ENCODE measurements at places on chromosomes 4 and X.

DNA sequence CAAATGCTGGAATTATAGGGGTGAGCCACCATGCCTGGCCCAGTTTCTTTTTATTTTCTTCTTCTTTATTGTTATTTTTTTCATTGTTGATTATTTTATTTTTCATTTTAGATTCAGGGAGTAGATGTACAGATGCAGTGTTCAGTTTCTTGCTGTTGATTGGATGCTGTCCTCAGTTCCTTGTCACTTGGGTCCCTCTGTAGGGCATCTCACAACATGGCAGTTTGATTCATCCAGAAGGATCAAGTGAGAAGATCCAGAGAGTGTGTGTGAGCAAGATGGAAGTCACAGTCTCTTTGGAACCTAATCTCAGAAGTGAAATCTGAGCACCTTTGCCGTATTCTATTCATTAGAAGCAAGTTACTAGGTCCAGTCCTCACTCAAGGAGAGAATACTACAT lies 20.9 kb downstream of the HMGB3 start:
- peak; percentile 25 for DNase-seq

DNA sequence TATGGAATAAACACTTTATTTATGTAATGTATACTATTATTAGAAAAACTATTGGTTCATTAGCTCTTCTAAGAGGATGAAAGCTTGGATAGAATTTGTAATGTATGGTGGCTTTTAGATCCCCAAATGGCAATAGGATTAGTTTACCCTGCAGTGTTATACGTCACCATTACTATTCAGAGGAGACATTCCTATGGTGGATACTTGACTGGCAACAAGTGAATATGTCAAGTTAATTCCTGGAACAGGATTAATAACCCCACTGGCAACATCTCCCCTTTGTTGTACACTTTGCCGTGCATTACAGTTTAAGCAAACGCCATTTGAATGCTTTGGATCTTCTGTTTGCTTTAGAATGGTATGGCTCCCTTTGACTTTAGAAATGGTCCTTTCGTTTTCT lies 420.3 kb downstream of the FAM47B start:
- DNase-seq = no peak

GRCh38 chr4:138492176-138492575 lies 250.0 kb upstream of the SLC7A11 start:
- DNase-seq = no peak

- DNase-seq = peak; percentile 30
Measured at GRCh38 chr4:145154573-145154972, 25.8 kb downstream of the OTUD4 start.

GRCh38 chrX:1807301-1807731 lies 192.5 kb downstream of the ASMT start:
- peak; percentile 29 for DNase-seq

DNA sequence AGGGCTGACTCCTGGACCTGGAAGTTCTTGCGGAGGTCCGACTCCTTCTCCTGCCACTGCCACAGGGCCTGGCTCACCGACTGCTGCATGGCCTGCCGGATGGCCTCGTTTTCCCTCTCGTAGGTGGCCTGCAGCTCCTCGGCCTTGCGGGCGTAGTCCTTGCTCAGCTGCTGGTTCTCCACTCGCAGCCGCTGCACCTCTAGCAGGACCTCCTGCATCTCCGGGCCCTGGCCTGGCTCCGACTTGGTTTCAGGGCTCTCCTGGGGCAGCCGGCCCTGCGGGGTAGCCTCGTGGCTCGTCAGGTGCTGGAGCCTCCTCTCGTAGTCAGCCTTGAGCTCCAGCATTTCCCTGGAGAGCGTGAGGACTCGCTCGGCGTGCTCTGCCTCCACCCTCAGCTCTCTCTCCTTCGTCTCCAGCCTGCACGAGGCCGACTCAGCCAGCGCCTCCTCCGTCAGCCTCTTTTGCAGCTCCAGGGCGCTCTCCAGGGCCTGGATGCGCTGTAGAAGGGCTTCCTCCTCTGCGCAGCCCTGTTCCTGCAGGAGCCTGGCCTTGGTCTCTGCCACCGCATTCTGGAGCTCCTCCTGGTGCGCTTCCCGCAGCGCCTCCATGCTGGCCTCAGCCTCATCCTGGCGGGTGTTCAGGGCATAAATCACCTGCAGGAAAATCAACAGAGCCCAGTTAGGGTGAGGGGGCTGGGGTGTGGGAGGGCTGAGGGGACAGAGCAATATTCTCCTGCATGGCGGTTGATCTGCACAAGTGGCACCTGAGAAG lies 72.2 kb downstream of the FAM184B start:
- no peak for DNase-seq

GRCh38 chr4:25838526-25838925 lies 24.3 kb downstream of the SEL1L3 start:
- no peak for DNase-seq

DNA sequence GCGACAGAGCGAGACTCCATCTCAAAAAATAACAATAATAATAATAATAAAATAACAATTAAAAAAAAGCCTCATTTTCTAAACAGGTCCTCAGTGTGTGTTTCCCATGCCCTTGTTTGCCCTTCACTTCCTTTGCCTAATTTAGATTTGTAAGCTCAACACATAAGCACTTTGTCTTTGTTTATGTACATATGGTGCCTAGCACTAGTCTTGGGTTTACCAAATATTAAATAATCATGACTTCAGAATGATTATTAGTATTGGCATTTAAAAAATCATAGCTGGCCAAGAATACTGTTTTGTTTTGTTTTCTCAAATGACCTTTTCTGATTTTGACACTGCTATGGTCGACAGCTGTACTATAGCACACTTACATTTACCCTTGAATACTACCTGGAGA lies 6.4 kb upstream of the RAPGEF2 start:
- no peak for DNase-seq

DNA sequence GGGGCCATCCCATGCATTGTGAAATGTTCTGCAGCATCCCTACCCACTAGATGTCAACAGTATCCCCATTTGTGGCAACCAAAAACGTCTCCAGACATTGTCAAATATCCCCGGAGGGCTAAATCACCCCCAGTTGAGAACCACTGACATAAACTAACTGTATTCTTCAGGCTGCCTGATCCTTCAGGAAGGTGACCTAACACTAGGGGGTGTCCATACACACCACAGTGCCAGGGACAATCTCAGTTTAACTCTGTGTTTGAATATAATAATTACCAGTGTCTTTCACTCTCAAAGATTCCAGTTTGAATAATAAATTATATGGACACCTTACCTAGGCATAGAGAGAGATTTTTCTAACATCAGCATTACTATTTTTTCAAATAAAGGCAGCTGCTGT lies 6.4 kb downstream of the ACE2 start:
- DNase-seq = no peak

DNA sequence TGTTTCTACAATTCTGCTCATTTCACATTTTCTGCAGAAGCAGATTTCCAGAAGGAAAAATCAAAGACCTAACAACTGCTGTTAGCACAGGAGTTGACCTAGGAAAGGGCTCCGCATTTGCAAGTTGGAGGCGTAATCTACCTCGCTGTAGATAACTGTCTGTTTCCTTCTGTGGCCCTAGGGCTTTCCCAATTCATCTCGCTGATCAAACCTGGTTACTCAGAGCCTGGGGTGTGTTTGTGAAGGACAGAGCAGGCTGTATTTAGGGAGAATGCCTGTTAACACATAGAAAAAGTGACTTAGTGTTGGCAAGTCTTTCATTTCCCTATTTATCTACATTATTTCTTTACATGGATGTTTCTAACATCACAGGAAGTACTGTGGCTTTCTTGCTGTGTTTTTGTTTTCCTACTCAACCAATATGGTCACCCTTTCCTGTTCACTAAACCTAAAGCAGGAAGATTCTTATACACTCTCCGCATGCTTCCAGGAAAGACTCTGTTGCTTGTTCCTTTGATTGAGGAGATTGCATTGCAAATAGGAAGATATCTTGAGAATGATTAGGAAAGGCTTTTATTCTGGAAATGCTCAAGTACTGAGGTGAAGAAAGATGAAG lies 40.5 kb downstream of the AGA start:
- no peak for DNase-seq

DNA sequence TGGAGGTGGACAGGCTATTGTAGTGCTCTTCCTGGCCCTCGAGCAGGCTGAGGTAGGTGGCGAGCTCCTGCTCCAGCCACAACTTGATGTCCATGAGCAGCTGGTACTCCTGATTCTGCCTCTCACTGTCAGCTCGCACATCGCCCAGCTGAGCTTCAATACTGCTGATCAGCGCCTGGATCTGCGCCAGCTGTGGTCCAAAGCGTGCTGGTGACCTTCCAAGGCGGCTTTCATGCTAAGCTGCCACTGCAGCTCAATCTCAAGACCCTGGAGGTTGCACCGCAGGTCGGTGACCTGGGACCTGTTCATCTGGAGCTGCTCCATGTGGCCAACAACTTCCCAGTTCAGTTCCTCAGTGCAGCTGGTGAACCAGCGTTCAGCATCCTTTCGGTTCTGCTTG lies 31.2 kb downstream of the LRIT3 start:
- no peak for DNase-seq

- DNase-seq = no peak
Measured at GRCh38 chrX:148572337-148572736, 71.9 kb downstream of the AFF2 start.

DNA sequence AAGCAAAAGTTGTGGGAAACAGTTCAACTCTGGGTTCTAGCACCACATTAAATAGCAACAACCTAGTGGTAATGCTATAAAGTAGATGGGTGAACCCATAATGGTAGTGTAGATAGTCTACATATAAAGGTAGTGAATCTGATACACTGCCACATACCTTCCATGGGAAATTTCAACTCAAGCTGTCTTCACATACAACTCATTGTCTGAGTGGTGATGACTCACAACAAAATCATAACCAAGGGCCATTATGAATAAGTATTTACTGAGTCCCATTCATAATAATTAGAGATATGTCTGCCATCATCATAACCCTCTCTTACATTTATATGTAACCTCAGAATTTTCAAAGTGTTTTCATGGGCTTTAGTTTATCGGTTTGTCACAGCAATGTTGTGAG lies 34.8 kb downstream of the EGF start:
- DNase-seq = no peak

DNA sequence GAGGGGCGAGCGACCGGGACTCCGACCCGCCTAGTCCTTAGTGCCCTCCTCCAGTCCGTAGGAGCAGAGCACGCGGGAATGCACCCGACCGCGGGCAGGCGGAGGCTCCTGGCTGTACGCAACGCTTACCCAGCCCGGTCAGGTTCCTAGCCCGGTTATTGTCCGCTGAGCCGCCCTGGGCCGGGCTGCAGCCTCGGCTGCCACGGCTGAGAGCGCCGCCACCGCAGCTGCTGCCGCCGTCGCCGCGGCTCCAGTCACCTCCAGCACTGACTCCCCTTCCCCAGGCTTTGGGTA lies at the start of gene AMER1:
Gene AMER1, minus strand, starts transcription at position 268 of the 294 bp plus-strand sequence. CDS start 12,422 bp downstream, outside the sequence.
- no peak for DNase-seq

GRCh38 chr4:100190643-100191600 lies 654 bp upstream of the DDIT4L start:
- DNase-seq = peak; percentile 15

DNA sequence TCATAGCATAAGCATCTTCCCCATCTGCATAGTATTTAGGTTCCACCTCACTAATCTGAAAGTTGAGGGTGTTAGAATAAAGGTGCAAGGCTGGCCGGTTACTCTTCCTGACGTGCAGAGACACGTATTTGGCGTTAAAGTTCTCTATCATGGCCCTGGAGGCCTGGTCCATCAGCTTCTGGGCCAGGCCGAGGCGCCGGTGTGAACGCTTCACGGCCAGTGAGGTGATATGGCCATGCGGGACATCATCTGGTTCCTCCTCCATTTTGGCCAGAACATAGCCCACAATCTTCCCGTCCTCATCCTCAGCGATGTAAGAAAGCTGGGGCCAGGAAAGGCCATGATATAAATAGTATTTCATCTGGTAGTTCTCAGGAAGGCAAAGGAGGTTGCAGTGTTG lies 425 bp downstream of the NAA11 start:
- DNase-seq = no peak

GRCh38 chr4:148563684-148564083 lies 121.5 kb upstream of the NR3C2 start:
- DNase-seq = no peak

DNA sequence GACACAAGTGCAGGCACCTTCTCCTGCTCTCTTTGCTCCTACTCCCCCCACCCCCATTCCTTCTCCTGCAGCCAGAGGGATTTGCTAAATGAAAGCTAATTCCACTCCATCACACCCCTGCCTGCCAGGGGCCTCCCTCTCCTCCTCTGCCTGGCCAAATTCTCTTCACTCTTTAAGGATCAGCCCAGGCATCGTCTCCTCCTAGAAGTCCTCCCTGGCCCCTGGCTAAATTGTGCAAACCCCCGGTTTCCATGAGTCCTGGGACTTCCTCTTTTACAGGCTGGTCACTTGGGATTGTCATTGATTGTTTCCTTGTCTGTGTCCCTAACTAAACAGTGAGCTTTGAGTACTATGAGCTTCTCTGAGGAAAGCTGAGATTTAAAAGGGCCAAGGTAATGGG lies 8.7 kb upstream of the ABLIM2 start:
- DNase-seq = no peak

DNA sequence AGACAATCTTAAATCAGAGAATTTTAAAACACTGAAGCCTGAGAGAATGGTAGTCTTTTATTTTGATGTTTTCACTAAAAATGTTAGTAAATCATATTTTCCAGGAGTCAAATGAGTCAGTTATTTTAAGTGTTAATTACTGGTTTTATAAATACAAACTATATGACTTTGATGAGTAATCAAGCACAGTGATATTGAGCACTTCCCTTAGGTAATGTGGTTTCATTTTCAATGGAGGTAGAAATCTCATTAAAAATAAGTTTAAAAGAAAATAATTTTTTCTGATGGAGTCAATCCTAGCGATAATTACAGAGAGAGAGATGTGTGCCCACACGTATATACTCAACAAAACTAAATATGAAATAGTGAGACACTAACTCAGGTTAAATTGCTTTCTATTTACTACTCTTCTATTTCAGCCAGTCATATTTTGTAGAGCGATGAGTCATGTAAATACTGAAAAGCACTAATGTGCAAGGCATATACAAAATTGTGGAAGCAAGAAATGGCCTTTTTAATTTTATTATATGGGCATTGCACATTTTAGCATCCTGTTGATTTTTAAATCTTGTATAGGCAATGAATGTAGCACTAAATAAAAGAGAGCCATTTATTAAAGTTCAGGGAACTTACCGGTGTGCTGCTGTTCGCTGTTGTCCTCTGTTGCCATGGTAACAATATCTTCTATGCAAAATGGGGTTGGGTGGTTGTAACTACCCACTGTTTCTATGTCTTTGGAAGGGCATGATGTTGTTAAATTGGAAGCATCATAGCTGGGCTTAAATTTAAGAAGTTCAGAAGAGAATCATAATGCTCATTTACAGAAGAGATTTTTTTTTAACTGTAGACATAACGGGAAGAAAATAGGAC lies 513.7 kb downstream of the TLL1 start:
- DNase-seq = peak; percentile 6

DNA sequence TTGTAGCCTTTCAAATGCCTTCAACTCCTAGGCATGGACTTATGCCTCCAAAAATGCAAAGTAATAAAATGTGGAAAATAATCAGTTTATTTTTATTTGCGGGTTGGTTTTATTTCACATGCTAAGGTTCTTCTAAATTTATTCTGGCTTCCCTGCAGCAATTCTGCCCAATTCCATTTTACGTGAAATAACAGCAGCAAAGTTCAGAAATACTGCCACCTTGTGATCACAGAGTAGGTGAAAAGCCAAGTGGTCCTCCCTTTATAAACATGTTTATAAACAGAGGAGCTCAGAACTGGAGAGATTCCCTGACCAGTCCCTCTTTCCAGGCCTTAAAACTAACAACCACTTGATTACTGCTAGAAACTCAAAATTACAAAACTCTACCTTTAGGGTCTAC lies 14.7 kb upstream of the DCHS2 start:
- peak; percentile 30 for DNase-seq

Data from HFFc6 (cell line).